ENCODE measurements at places on chromosomes 16 and 17.

- DNase-seq = peak; percentile 58
Measured at GRCh38 chr17:63516910-63517824, 6.0 kb upstream of the KCNH6 start.

GRCh38 chr17:42428141-42428944, 5.3 kb upstream of the CAVIN1 start:
- no peak for DNase-seq

DNA sequence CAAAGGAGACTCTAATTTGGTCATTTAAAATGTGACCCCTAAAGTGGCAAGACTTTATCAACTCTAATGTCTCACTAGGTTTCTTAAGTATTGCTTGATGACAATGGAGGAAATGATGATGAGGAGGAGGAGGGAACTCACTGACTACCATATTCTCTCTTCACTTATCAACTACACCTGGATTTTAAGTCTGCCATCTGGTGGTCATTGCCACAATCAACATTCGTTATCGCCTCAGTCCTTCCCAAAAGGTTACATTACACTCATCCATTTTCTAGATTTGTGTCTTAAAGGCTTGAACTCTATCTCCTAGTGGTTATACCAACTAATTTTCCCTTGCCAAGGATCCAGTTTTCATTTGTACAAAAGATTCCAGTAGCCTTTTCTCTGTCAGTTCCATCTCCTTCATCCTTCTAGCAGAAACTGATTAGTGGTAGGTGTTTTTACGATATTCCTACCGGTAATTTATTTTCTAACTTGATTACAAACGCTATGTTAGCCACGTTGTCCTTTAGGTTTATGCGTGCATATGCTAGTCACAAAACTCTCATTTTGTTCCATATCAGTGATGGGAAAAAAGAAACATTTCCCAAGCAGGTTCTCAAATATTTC, 114.6 kb upstream of the NOG start:
- DNase-seq = no peak

DNA sequence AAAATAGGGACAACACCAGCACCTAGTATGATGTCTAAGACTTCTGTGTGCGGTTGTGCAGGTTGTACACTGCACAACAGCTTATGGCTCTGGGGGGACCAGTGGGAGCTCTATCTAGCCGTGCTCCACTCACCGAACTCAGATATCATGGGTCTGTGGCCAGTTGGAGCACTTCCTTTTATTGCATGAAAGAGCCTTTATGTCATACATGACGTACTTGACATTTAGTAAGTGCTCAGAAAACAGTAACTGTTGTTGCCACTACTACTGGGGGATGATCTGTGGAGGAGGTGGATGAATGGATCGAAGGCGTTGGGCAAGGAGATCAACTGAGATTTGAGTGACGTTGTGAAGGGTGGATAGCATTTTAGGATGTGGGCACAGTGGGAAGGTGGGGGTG, 368.8 kb downstream of the SNX29 start:
- no peak for DNase-seq

DNA sequence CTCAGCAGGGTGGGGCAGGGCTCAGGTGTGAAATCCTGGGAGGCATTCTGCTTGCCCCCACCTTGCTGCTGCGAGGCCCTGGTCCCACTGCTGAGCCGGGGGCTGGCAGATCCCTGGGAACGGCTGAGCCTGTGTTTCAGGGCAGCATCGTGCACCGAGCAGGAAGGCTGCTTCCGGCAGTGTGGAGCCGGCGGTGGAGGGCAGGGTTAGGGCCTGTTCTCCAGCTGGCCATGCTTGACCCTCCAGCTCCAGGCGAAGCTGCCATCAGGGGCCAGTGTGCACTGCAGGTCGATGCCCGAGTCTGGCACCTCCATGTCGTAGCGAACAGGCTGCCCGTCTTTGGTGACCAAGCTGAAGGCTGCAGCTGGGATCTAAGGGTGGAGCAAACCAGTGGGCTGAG, 2.5 kb upstream of the SPATA32 start:
- no peak for DNase-seq

DNA sequence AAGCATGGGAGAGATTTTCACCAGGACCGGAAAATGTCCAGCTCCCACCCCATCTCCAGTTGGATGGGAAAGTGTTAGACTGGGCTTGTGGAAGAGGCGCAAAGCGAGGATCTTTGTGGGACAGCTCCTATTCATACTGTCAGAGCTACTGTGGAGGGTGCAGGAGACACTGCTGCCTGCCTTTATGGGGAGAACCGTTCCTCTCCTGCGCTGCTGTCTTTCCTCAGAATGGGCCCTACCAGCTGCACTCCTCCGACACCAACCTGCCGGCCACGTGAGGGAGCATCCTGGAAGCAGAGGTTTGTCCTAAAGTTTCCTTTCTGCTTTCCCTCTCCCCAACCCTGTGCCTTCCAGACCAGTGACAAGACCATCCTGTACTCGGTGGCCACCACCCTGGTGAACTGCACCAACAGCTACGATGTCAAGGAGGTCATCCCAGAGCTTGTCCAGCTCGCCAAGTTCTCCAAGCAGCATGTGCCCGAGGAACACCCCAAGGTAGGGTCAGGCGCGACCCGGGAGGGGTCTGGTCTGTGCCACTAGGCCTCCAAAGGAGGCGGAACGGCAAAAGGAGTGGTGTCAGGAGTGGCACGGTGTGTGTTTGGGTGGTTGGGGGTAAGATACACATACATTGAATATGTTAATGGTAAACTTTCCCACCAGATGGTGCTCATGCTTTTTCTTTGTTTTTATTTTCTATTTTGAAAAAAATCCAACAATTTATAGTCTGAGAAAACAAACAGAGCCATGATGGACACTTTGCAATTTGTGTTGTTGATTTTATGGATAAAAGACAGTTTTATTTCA, 23.0 kb downstream of the SLC35G3 start:
- DNase-seq = no peak

All from stimulated activated CD4-positive, alpha-beta T cell treated with anti-CD3 and anti-CD28 coated beads, Interleukin-1b, Interleukin-23, amount 100 ng/mL, for 48 hours (primary cell).